ENCODE measurements at places on chromosomes 4 and X. TPM values are rescaled to one million over a fixed set of nuclear protein-coding genes. Genes with fewer than 3 reads are reported as not detected.

- no peak for DNase-seq
These were observed 89.3 kb downstream of the HNRNPD start for GRCh38 chr4:82284475-82284857.

DNA sequence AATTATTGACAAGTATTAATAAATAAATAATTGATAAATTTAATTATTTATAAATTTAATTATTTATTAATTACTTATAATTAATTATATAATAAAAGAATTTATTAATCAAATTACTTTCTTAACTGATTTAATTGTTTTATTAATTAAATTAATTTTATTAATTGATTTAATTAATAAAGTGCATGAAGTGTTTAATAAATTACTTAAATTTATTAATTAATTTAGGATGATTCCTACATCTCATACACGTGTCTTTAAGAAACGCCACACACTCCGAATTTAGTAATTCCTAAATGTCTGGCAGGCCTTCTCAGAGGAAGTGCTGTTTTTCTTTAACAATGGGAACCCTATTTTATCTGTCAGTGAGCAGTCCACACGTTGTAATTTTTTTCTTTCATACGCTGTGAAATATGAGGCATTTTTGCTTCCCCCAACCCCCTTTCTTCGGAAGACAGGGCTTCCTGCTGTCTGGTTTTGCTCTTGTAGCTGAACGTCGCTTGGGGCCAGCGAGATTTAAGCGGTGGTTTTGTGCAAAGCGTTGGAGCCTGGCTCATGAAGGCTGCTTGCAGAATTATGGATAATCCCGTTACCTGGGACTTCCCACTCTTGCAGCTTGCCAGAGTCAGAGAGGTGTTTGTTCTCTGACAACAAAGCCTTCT is 46.8 kb downstream of the CRLF2 start:
- DNase-seq = no peak

GRCh38 chrX:63012574-63012973 is 338.6 kb downstream of the SPIN4 start:
- DNase-seq = no peak

- no peak for DNase-seq
These were observed 173.4 kb downstream of the SCFD2 start for GRCh38 chr4:53192496-53192895.

ANK2 gene
- total RNA-seq = 81.6 TPM

DNA sequence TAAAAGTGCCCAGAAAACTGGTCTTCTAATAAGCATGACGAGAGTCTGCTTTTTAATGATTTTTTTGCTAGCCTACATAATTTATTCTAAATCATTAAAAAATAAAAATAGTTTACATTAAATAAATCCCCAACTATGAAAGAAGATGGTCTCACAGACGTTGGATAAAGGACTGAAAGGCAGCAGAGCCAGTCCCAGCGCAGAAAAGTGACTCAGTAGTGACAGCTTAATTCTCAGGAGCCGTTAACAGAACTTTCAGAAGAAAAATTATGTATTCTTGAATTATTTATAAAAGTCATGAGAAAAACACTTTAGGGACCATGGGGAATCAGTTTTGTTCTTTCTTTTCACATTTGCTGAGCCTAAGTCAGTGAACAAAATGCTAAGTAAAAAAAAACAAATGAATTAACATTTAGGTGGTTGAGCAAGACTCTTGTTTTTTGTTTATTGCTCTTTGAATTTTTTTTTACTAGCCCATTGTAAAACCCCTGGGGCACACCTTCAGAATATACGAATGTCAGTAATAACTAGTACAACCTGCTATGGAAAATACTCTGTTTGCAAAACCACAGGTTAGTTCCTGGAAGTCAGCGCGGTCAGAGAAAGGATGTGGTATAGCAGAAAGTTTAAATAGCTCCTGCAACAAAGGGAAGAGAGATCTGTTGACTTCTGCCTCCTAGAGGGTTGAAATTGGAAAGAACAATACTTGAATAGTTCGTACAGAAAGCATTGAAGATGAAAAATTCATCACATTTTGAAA is 50.4 kb upstream of the CCDC160 start:
- no peak for DNase-seq

GRCh38 chrX:129577473-129577872 is 37.4 kb downstream of the OCRL start:
- peak; percentile 3 for DNase-seq

SPARCL1 gene
- total RNA-seq = 2,315 TPM

GRCh38 chrX:81301877-81302276 is 100.0 kb downstream of the SH3BGRL start:
- no peak for DNase-seq

- no peak for DNase-seq
These were observed 29.2 kb downstream of the HTT-AS start for GRCh38 chr4:3044870-3045819.

DNA sequence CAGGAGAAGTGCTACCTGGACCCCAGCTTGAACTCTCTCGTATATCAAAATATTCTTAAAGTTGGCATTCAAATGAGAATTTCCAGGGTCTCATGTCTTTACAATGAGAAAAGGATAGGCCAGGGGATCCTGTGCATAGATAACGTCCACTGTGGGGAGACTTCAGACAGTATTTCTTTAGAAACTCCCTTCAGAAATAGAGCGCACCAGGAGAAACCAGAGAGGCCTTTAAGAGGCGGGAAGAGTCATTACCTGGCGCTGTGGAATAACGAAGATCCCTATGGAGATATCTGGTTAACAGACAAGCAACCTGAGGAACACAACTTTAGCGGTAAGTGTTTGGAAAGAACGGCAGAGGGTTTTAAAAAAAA is 600 bp downstream of the RADX start:
- DNase-seq = no peak
